ENCODE measurements at places on chromosomes 3 and 15.

- DNase-seq: no peak
Observed at GRCh38 chr3:150789451-150789850, 26.5 kb upstream of the SIAH2 start.

- DNase-seq: peak; percentile 74
Observed at GRCh38 chr3:43191116-43191515, 85.2 kb upstream of the POMGNT2 start.

GRCh38 chr15:36791844-36792571 is 212.6 kb downstream of the CDIN1 start:
- DNase-seq: no peak

GRCh38 chr3:29240248-29240647 is 40.6 kb upstream of the RBMS3 start:
- peak; percentile 80 for DNase-seq

- DNase-seq: peak; percentile 16
Observed at GRCh38 chr15:88126695-88127431, 129.7 kb downstream of the NTRK3 start.

- DNase-seq: no peak
Observed at GRCh38 chr3:123883701-123884202, 380 bp downstream of the MYLK start.

GRCh38 chr3:151631946-151632345 is 101.8 kb upstream of the AADACL2 start:
- no peak for DNase-seq
